ENCODE measurements at places on chromosomes 11 and 22. TPM values are rescaled to one million over a fixed set of nuclear protein-coding genes. Genes with fewer than 3 reads are reported as not detected.

Gene ZNF280B
- 0.59 TPM for total RNA-seq

Gene CRKL
- total RNA-seq: 42.0 TPM

Gene ANO5
- 3.3 TPM for total RNA-seq

Gene SMIM38
- total RNA-seq: 0.69 TPM

Gene POU2AF2
- total RNA-seq: not detected

Gene FAM111B
- 10.3 TPM for total RNA-seq

Gene SERPIND1
- total RNA-seq: not detected

Gene HBB
- total RNA-seq: 2,108 TPM

Gene SAA1
- not detected for total RNA-seq

Gene SEZ6L
- 3.4 TPM for total RNA-seq

Gene GAL3ST1
- total RNA-seq: 0.39 TPM

Gene UPK3A
- not detected for total RNA-seq

Gene SYT7
- 1.7 TPM for total RNA-seq

Gene SLC22A6
- total RNA-seq: not detected

Gene CDC45
- total RNA-seq: 6.0 TPM

Gene OR4P4
- total RNA-seq: not detected

Gene THY1
- total RNA-seq: 25.1 TPM

Gene C22orf15
- 0.30 TPM for total RNA-seq

Gene CD3D
- 0.59 TPM for total RNA-seq

Gene HORMAD2
- total RNA-seq: not detected

Gene GAB4
- not detected for total RNA-seq

Gene UBQLN3
- total RNA-seq: 0.49 TPM

Gene MYOD1
- 2.3 TPM for total RNA-seq

Gene C11orf16
- not detected for total RNA-seq

Gene CYTH4
- total RNA-seq: 13.2 TPM

Gene PLEKHB1
- 0.20 TPM for total RNA-seq

Gene PNPLA5
- total RNA-seq: 2.3 TPM

Gene P2RX6
- 0.59 TPM for total RNA-seq

Gene XKR3
- not detected for total RNA-seq

Gene SLC6A5
- total RNA-seq: not detected

Gene ARHGAP8
- 0.99 TPM for total RNA-seq

Gene CYP2D6
- total RNA-seq: 1.4 TPM

Gene TBX10
- total RNA-seq: not detected

Gene MUC5AC
- total RNA-seq: 0.39 TPM

Gene OR5L2
- total RNA-seq: not detected

Gene MISFA
- total RNA-seq: 2.6 TPM

Gene MFRP
- total RNA-seq: 0.10 TPM
